GF-D8 (cell line): ENCODE measurements at places on chromosomes 4 and X.

DNA sequence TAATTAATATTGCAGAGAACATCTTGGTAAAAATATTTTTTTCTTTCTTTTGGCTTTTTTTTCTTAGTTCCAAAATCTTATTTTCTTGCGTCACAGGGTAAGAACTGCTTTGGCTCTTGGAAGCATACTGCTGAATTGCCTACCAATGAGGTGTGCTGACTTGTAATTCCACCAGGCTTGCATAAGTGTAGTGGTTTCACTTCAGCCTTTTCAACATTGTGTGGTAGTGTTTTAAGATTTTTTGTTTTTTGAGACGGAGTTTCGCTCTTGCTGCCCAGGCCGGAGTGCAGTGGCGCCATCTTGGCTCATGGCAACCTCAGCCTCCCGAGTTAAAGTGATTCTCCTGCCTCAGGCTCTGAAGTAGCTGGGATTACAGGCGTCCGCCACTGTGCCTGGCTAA is 42.4 kb downstream of the N4BP2 start:
- DNase-seq = no peak

DNA sequence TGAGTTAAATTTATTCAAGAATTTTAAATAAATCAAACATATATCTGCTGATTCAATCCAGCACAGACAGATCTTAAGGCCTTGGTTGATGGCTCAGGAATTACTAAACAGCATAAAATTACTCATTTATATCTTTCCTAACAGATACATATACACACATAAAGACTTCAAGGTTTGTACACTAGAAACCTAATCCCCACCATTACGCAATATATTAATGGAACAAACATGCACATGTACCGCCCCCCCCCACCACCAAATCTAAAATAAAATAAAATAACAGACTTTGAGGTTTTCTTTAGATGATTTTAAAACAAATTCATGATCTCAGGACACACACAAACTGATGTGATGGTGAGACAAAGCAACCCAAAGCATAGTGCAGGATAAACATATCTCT is 333.9 kb upstream of the DDX53 start:
- no peak for DNase-seq

- no peak for DNase-seq
Measured at GRCh38 chr4:176287546-176287945, 18.5 kb upstream of the ASB5 start.

DNA sequence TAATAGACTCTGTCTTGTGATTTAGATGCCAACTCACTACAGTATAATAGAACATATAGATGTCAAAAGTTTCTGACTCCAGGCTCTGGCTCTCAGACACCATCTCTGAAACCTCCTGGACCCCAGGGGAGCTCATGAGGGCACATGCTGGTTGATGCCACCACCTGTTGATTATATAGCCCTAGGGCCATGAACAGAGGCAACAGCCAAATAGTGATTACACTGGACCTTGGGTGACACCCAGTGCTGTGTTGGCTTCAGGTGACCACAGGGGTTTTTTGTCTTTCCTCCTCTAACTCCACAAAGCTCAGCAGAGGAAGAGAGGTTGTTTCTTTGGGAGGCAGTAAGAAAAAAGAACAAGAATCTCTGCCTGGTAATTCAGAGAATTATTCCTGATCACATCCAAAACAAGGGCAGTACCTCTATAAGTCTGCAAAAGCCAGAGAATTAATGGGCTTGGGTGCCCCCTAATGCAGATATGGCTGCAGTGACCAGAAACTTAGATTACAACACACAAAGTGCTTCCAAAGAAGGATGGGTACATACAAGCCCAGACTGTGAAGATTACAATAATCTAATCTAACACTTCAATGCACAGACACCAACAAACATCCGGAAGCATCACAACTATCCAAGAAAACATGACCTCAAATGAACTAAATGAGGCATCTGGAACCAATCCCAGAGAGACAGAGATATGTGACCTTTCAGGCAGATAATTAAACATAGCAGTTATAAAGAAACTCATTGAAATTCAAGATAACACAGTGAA is 1920.6 kb downstream of the ARAP2 start:
- no peak for DNase-seq

GRCh38 chr4:63211776-63212479 is 1197.3 kb downstream of the TECRL start:
- DNase-seq = no peak

DNA sequence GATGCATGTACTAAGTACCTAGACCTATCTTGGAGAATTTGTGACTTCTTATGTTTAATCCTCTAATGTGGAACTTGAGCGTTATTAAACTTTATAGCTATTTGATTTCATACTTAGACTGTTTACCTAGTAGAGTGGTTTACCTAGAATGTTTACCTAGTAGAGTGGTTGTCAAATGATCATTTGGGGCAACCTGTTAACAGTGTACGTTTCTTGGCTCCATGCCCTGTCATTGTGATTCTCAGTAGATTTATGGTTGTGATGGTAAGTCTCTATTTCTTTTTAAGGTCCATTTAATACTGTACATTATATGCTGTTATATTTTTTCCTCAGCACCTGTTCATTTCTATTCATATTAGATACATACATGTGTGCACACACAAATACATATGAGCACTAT is 233.0 kb upstream of the MAD2L1 start:
- DNase-seq = no peak

DNA sequence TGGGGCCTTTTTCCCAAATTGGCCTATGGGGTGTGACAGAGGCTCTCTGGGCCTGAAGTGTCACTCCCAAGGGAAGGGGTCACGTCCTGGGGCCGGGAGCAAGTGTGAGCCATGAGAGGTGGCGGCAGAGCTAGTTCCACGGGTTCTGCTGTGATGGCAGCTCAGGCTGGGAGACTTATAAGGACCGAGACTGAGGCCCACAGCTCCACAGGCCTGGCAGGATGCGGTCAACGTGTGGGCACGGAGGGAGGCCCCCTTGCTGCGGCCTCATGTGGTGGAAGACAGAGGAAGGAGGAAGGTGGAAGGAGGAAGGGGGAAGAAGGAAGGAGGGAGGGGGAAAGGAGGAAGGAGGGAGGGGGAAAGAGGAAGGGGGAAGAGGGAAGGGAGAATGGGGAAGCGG is 7.2 kb upstream of the CPLX1 start:
- no peak for DNase-seq

DNA sequence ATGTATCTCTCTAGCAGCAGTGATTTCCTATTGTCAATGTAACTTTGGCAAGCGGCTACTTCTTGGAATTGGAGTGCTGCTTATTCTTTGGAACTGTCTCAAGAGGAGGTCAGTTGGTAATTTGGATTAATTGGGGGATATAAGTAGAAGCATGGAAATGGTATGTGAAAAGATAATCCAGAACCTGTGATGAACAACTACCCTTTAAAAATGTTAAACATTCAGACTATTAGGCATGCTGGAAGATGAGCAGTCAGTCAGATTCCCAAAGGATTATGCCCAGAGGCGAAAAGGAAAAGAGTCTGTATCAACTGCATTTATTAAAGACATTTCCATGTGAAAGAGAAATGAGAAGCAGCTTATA is 62.5 kb downstream of the SEC24D start:
- DNase-seq = no peak

DNA sequence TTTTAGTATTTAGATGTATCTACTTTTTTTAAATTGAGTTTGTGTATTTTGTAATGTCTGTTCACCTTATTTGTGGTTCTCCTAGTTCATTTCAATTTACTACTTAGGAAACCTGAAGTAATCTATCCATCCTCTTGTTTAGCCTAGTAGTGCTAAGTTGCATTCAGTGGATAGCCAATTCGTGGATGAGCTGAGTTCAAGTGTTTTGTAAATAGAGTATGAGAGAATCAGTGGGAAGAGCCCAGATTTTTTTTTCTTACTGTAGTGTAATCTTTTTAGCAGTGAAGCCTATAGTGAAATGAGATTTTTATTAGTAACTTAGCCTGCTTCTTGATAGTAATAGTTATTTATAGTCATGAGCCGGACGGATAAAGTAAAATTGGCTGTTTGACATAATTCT is 21.7 kb downstream of the STAG2 start:
- DNase-seq = no peak

DNA sequence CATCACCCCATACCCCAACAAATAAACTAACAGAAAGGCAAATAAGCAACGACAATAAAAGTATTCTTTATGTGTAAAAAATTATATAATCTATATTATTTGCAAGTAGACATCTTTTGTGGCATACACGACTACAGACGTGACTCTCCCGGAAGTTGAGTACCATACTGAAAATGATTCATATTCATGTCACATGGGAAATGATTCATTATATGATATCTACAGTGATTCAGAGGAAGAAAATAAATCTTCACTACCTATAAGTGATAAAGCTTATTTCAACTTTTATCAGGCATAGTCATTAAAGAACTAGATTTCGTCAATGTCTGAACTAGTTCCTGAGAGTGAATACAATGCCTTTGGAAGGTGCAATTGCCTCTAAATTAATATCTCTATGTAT is 4.6 kb upstream of the ANTXR2 start:
- no peak for DNase-seq

- DNase-seq = no peak
Measured at GRCh38 chrX:71366674-71367256, 608 bp downstream of the TAF1 start.

GRCh38 chrX:134679221-134679620 is 20.9 kb upstream of the PLAC1 start:
- DNase-seq = no peak

- no peak for DNase-seq
Measured at GRCh38 chrX:24131476-24131875, 18.1 kb upstream of the ZFX start.

GRCh38 chr4:155304375-155304774 is 72.4 kb downstream of the MAP9 start:
- no peak for DNase-seq

GRCh38 chr4:288891-289290 is 16.4 kb downstream of the ZNF732 start:
- no peak for DNase-seq

DNA sequence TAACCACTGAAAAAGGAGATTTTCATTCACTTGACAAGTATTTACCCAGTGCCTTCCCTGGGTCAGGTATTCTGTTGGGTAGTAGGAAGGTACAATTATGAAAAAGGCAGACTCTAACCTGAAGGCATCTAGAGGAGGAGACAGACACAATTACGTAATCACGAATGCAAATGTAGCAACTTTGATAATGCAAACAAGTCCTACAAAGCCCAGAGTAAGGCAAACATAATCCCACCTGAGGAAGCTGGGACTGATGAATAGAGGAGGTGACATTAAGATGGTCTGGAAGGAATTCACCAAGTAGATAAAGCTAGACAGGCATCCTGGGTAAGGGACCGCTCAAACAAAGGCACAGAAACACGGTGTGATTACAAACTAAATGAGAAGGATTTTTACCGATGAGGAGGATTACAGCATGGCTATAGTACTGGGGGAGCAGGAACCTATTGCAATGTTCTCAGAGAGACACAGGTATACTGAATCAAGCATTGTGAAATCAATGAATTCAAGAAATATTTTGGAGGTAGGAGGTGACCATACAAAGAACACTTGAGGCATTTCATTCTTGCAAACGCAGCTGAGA is 37.1 kb downstream of the TMEM150C start:
- DNase-seq = no peak

- no peak for DNase-seq
Measured at GRCh38 chrX:69116077-69116476, 49.2 kb downstream of the PJA1 start.

DNA sequence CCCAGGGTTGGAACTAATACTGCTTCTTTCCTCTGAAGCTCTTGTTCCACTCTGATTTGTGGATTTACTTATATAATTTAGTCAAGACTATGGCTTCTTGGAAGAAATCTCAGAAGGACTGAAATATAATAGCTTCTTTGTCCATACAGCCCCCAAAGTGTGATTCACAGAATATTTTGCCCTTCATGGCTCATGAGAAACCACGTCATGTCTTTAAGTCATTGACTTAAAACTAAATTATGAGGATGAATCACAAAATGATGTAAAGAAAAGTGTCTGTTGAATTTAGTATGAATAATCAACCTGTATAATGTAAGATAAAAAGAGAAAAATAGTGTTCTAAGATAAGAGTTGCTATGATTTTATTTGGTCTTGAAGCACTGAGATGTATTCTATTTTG is 43.3 kb upstream of the AGA start:
- DNase-seq = no peak

DNA sequence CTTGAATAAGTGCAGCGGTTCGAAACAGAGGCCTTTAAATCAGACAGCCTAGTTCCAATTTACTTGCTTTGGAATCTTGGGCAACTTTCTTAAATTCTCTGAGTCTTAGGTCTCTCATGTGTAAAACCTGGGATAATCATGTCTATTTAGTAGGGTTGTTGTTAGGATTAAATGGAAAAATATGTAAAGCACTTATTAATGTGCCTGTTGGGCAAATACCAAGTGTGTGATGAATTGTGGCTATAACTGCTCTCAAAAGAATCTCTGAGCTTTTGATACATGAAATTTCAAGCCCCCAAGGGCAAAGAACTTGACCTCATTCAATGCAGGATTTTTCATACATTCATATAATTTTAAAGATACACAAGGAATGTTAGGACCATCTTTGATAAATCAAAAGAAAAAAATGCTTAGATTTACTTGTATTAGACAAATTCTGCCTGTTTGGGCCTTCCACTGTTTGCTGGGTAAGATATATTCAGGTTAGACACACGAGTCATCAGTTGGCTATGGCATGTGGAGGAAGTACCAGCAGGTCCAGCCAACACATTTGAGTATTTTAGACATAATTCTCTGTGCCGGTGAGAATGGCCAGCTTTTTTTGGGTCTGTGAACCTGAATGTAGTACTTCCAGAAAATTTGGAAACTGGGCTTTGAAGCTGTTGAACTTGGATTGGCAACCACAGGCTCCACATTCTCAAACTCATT is 241.4 kb upstream of the CNKSR2 start:
- DNase-seq = no peak

DNA sequence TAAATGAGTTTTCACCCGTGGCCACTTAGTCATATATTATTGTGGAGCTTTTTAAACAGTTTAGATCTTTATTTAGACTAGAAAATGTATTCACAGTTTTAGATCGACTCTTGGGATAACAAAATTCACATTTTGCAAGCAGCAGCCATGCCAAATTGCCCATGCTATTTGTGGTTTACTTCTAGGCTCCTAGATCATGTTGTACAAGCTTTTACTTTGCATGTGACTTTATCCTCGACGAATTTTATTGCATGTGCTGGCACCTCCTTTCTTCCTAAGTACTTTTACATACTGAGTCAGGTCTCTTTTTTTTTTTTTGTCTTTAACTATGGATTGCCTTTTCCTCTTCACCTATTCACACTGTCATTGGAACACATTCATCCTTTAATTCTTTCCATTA is 23.2 kb downstream of the BBS12 start:
- no peak for DNase-seq

- no peak for DNase-seq
Measured at GRCh38 chrX:108380222-108380621, 58.0 kb downstream of the COL4A6 start.

DNA sequence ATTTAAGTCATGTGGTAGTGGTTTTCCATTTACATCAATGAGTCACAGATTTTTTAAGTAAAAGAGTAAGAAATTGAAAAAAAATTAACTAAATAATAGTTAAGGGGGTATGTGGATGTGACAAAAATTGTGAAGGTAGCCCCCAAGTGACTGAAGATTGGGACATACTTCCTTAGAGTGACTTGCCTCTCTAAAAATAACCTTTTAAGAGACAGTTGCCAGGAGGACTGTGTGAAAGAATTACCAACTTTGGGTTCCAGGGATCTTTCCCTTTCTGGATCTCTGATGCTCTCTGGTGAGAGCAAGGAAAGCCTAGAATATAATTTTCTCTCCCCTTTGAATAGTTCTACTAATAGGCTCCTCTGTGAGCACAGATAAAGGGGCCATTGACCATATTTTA is 42.7 kb downstream of the NHSL2 start:
- no peak for DNase-seq

GRCh38 chr4:55442541-55442940 is 46.8 kb downstream of the TMEM165 start:
- no peak for DNase-seq
